ENCODE measurements at places on chromosomes 7 and 10. TPM values are rescaled to one million over a fixed set of nuclear protein-coding genes. Genes with fewer than 3 reads are reported as not detected.

DNA sequence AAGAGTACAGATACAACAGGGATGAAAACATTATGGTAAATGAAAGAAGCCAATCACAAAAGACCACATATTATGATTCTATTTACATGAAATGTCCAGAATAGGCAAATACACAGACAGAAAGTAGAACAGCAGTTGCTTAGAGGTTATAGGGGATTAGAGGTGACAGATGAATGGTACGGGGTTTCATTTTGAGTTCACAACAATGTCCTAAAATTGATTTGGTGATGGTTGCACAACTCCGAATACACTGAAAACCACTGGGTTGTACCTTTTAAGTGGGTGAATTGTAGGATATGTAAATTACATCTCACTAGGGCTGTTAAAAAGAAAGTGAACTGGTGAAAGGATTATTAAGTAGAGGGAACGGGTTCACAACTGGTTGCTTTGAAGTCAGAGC, 76.3 kb upstream of the MRLN start:
- no peak for DNase-seq

DNA sequence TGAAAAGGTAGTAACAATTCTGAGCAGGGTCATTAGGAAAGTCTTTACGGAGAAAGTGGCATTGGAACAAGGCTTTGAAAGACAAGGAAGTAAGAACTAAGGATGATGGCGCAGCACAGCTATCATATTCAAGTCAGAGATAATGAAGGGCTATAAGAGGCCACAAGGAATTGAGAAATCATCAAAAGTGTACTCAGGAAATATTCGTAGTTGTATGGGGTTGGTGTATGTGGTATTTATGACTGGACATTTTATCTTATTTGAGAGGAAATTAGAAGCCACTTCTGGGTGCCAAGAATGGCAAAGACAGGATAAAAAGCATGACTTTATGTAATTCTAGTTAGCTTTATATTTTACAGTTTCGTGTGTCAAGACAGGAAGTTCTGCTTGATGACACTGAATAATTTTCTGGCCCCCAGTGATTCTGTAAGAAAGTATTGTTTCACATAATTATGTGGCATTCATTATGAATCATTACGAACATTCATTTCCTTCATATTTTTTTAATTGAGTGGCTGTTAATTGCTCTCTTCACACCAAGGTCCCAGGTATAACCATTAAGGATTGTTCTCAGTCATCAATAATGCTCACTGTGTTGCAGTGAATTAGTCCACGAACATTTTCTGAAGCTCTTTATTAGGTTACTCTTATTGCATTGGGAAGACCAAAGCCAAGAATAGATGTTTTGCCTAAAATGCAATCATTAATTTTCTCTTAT, 244.3 kb downstream of the PHF14 start:
- DNase-seq, result no peak

The CYP26C1 gene
- total RNA-seq, result not detected

The ACSL5 gene
- total RNA-seq, result 0.79 TPM

The PNLIP gene
- total RNA-seq, result not detected

The TET1 gene
- 7.1 TPM for total RNA-seq

All from astrocyte (in vitro differentiated cells and primary cell).